SJCRH30 (cell line): ENCODE measurements at places on chromosomes 11 and 22. TPM values are rescaled to one million over a fixed set of nuclear protein-coding genes. Genes with fewer than 3 reads are reported as not detected.

OR52H1 gene
- total RNA-seq: not detected in 2 replicates

GP1BB gene
- total RNA-seq: 2.5 and 4.4 TPM in 2 replicates

CNGA4 gene
- not detected in 2 replicates for total RNA-seq

KCNJ5 gene
- 3.1 and 3.2 TPM in 2 replicates for total RNA-seq

C11orf87 gene
- not detected in 2 replicates for total RNA-seq

OR5D14 gene
- total RNA-seq: not detected in 2 replicates
